ENCODE measurements at places on chromosomes 12 and 14.

GRCh38 chr12:87165733-87166375 is 863.3 kb downstream of the C12orf50 start:
- DNase-seq, result no peak
- H3K27ac ChIP-seq, result no peak overlapping the region
- no peaks in the 10 kb centered on the region for H3K36me3 ChIP-seq
- H3K4me3 ChIP-seq, result no peak overlapping the region

DNA sequence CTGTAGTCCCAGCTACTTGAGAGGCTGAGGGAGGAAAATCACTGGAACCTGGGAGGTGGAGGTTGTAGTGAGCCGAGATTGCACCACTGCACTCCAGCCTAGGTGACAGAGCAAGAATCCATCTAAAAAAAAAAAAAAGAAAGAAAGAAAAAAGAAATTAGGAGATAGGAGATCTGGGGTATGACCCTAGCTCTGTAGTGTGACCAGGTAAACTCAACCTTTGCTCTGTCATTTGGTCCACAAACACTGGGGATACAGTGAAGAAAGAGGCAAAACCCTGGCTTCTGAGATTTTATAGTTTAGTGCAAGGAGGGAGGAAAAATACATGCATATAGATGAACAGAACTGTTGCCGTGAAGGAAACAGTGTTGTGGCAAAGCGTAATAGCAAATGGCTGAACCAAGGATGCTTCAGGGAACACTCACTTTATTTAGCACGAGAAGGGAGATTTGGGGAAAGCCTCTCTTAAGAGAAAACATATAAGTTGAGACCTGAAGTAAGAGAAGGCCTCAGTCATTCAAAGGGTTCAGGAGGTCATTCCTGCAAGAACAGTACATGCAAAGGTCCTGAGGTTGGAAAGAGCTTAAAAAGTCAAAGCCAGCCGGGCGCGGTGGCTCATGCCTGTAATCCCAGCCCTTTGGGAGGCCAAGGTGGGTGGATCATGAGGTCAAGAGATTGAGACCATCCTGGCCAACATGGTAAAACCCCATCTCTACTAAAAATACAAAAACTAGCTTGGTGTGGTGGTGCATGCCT is 29.6 kb upstream of the ATXN2 start:
- no peak overlapping the region for H3K4me3 ChIP-seq
- H3K4me1 ChIP-seq, result no peaks in the 10 kb centered on the region
- no peaks in the 10 kb centered on the region for H3K27me3 ChIP-seq
- no peak for DNase-seq

GRCh38 chr12:100337727-100338126 is 19.1 kb upstream of the SLC17A8 start:
- no peak overlapping the region for H3K27ac ChIP-seq
- no peaks in the 10 kb centered on the region for H3K27me3 ChIP-seq
- H3K4me3 ChIP-seq, result no peak overlapping the region
- H3K4me1 ChIP-seq, result no peaks in the 10 kb centered on the region
- H3K36me3 ChIP-seq, result no peaks in the 10 kb centered on the region

- no peaks in the 10 kb centered on the region for H3K36me3 ChIP-seq
- no peak overlapping the region for H3K4me3 ChIP-seq
- H3K27ac ChIP-seq, result no peak overlapping the region
- no peaks in the 10 kb centered on the region for H3K27me3 ChIP-seq
- no peak for DNase-seq
- H3K4me1 ChIP-seq, result no peaks in the 10 kb centered on the region
Observed at GRCh38 chr12:7834701-7835100, 38.0 kb downstream of the SLC2A14 start.

GRCh38 chr12:13537623-13538022 is 341.1 kb downstream of the EMP1 start:
- no peak overlapping the region for H3K4me3 ChIP-seq
- DNase-seq, result no peak
- no peak overlapping the region for H3K27ac ChIP-seq
- no peaks in the 10 kb centered on the region for H3K36me3 ChIP-seq
- H3K4me1 ChIP-seq, result no peaks in the 10 kb centered on the region

DNA sequence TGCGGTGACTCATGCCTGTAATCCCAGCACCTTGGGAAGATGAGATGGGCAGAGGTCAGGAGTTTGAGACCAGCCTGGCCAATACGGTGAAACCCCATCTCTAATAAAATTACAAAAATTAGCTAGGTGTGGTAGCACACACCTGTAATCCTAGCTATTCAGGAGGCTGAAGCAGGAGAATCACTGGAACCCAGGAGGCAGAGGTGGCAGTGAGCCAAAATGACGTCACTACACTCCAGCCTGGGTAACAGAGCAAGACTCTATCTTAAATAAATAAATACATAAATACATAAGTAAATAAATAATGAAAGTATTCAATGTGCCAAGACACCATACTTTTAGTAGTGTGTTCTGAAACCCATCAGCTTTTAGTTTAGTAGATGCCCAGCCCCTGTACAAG is 308.1 kb upstream of the FLRT2 start:
- no peak overlapping the region for H3K27ac ChIP-seq
- no peak overlapping the region for H3K4me3 ChIP-seq
- no peaks in the 10 kb centered on the region for H3K4me1 ChIP-seq
- DNase-seq, result no peak

Measured in tibial nerve (tissue), 4 donors.